ENCODE measurements at places on chromosomes 7 and 10.

DNA sequence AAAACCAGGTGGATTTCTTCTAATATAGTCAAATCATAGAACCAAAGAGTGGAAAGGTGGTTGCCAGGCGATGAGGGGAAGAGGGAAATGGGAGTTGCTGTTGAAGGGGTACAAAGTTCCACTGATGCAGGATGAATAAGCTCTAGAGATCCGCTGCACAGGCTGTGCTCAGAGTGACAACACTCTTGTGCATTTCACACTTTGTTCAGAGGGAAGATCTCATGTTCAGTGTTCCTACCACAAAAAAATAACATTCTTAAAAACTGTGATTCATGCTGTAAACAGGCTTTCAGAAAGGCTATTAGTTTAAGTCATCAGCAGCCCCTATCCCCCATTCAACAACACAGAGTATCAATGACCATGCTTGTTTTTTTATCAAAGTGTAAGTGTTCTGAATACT is 213.8 kb downstream of the COBL start:
- no peak for DNase-seq

GRCh38 chr7:30176463-30177109 is 41.8 kb downstream of the MTURN start:
- DNase-seq, result no peak

GRCh38 chr7:128933180-128933891 is 4.4 kb upstream of the IRF5 start:
- DNase-seq, result no peak

DNA sequence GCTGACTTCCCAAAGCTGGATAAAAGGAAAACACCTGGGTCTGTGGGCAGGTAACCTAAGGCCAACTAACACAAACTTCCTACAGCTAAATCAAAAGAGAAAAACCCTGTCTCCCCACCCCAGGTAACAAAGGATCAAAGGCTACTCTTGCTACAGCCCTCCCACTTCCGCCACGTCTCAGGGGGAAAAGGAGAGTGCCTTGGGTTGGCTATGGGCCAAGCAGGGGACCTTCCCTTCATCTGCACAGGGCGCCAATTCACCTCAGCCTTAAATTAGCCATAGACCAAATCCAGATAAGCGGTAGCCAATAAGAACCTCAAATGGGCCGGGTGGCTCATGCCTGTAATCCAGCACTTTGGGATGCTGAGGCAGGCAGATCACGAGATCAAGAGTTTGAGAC is 69.1 kb upstream of the LANCL2 start:
- DNase-seq, result no peak

- peak; percentile 9 for DNase-seq
Observed at GRCh38 chr10:115829521-115830205, 443.3 kb downstream of the GFRA1 start.

DNA sequence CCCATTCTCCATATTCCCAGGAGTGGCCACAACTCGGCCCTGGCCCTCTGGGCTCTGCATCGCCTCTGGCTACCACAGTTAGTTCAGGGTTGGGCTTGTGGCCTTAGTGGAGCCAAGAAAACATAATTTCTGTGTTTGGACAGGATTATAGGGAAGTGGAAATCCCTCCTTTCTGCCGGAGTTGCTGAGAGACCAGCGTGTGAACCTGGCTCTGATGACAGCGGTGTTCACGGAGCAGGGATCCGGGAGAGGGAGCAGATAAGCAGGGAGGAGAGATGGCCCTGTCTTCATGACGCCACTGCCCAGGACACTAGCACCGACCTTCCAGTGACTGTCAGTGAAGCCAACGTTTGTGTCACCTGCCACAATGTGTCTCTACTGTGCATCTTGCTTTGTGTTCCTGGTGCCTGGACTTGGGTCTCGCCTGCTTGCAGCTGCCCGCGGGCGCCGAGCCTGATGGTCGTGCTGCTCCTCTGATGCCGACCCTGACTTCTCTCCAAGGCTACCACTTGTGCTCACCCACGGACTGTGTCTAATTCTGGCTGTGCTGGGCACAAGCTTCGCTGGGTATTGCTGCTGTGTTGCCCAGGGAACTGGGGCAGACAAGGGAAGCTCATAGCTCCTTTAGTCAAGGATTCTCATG is 67.0 kb upstream of the VIPR2 start:
- peak; percentile 15 for DNase-seq

DNA sequence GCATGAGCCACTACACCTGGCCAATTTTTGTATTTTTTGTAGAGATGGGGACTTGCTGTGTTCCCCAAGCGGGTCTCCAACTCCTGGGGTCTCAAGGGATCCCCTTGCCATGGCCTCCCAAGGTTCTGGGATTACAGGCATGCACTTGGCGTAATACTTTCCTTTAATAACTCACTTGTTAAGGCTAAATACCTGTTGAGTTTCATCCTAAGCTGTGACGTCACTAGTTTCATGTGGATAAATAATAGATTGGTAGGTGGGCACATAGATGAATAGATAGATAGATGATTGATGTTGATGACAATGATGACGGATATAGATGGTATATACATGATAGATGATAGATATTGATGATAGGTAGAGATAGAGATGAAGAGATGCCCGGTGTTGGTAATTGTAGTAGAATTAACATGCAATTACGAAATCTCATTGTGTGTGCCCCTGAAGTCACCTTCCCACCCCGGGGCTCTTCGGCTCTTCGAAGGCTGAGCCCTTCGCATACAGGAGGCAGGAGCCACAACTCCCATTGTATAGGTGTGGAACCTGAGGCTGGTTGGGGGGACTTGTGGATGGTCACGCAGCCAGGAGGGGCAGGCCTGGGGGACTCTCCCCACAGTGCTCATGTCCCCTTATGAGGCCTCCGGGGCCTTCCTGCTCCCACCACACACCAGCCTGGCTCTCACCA is 2.6 kb downstream of the GRIFIN start:
- DNase-seq, result no peak

DNA sequence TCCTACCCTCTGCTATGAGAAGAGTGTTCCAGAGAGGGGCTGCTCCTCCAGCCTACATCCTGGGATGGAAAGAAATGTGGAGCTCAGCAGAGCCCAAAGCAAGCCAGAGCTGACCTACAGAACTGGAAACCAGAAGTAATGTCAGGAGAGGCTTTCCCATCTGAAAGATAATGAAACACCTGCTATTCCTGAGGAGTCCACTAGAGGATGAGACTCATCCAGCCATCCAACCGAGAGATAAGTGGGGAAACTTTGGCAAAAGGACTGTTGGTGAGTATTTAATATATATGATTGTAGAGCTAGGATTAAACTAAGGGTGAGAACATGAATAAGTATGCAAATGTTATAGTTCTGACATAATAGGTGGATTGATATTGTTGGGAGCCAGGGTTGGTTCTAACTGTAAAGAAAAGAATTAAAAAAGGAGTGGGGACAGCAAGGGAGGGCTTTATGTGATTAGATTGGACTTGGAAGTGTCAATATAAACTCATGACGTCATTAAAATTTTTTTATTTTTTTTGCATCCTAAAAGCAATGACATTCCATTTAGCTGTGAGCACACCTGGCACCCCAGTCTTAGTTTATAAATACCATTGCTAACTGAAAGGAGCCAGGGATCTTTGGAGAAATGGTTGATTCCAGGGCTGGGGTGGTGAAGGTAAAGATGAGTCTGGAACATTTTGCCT is 312.8 kb upstream of the NFE2L3 start:
- peak; percentile 15 for DNase-seq

DNA sequence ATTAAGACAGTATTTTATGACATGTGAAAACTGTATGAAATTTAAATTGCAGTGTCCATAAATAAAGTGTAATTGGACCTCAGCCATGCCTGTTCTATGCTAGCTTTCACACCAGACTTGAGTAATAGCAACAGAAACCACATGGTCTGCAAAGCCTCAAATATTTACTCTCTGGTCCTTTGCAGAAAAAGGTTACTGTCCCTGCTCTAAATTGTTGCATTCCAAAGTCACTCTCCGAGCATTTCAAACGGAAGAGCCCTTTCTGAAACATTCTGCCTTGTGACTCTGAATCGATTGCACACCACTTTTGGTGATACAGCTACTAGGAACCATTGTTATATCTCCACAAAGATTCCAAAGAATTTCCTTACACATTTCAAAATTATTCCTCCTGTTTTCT is 81.0 kb upstream of the STK17A start:
- no peak for DNase-seq

GRCh38 chr10:5036511-5036910 is 32.9 kb upstream of the AKR1C2 start:
- DNase-seq, result no peak

DNA sequence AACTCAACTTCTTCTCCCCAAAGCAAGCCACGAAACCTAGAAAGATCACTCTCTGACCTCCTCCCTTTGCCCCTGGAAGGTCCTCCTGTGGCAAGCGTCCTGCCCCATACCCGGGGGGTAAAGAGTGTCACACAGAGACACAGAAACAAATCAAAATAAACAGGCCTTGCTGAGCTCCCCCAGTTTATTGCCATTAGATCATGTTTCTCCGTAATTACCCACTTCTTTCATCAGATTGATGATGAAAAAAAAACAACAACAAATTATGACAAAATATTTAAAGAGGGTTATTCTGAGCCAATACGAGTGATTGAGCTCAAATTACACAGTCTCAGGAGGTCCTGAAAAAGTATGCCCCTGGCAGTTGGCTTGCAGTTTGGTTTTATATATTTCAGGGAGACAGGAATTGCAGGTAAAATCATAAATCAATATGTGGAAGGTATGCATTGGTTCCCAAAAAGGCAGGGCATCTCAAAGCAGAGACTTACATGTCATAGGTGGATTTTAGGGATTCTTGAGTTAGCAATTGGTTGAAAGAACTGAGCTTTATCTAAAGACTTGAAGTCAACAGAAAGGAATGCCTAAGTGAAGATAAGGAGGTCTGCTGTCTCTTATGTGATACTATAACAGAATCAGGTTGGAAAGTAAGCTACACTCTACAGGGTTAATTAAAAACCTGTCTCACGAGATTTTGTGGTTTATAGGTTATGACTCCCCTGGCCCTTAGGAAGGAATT is 86.2 kb downstream of the APBB1IP start:
- DNase-seq, result no peak

GRCh38 chr7:150966002-150966401 is 12.1 kb downstream of the KCNH2 start:
- DNase-seq, result peak; percentile 35

DNA sequence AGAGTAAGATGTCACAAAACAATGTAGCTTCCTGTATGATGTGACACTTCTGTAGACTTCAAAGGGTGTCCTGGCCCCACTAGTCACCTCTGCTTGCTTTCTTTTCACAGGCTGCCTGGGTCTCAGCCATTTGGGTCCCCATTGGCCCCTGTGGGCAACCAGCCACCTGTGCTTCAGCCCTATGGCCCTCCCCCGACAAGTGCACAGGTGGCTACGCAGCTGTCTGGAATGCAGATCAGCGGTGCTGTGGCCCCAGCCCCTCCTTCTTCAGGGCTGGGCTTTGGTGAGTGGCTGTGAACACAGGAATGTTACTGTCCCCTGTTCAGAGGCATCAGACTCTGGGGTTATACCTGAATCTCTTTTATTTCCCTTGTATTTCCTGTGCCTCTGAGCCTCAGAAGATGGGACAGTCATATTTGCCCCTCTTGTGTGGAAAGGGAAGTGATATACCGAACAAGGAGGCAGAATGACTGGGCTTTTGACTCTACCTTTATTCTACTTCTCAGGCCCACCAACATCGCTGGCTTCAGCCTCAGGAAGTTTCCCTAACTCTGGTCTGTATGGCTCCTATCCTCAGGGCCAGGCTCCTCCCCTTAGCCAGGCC is 15.4 kb downstream of the SEC24C start:
- no peak for DNase-seq

- no peak for DNase-seq
Observed at GRCh38 chr7:108239501-108240225, 109.5 kb upstream of the LAMB4 start.

DNA sequence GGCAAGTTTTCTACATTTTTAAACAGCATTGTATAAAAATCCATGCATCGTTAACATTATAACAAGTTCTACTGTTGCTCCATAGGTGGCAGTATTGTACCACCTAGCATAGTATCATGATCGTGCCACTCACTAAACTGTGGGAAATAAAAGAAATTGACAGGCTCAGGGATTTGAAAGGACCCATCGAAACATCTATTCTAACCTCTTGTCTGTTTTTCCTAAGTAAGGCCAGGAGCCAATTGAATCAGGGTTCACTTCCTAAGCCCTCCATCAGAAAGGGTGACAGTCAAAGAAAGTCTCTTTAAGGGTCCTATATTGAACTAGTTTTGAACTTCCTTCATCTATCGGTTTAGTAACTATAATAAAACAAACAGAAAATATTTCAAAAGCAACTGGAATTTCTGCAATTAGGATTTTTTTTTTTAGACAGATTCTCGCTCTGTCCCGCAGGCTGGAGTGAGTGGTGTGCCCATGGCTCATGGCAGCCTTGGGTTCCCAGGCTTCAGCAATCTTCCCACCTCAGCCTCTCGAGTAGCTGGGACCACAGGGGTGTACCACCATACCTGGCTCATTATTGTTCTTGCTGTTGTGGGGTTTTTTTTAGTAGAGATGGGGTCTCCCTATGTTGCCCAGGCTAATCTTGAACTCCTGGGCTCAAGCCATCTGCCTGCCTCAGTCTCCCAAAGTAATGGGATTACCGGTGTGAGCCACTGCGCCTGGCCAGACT is 9.4 kb downstream of the HACD1 start:
- peak; percentile 81 for DNase-seq

- no peak for DNase-seq
Observed at GRCh38 chr10:80444124-80444523, 10.0 kb upstream of the TSPAN14 start.

GRCh38 chr7:37173670-37174069 is 275.0 kb downstream of the ELMO1 start:
- no peak for DNase-seq

DNA sequence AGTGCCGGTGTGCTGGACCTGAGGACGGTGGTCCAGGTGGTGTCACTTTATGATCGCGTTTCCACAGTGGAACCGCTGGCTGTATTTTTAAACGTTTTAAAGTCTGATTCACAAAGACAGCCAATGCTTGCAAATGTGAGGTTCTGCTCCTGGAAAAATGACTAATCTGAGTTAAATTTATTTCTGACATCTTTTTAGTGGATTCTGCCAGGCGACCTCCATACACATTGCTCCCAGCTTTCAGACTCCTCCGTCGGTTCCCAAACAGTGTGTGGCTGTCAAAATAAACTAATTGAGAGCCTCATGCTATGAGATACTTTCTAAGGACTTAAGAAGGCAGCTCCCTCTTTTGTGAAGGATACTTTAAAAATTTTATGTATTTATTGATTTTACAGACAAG is 12.7 kb upstream of the TTYH3 start:
- no peak for DNase-seq

DNA sequence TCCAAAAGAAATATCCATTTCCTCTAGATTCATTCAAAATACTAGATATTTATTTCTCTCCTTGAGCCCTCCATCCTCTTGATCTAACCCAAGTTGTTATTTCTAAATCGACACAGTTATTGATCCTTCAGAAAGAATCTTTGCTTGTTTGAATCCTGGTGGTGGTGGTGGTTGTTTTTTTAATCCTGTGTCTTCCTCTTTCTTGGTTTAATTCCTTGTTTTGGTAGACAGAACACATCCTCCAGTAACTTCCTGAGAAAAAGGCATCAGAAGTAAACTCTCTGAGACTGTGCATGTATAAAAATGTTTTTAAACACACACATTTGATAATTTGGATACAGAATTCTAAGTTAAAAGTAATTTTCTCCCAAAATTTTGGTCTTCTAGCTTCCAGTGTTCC is 49.9 kb downstream of the SIRT1 start:
- no peak for DNase-seq

Data from G401 (cell line).